ENCODE measurements at places on chromosomes 2 and 18.
A peak's percentile ranks its signal among the peaks of the same experiment; 100 is the strongest.

DNA sequence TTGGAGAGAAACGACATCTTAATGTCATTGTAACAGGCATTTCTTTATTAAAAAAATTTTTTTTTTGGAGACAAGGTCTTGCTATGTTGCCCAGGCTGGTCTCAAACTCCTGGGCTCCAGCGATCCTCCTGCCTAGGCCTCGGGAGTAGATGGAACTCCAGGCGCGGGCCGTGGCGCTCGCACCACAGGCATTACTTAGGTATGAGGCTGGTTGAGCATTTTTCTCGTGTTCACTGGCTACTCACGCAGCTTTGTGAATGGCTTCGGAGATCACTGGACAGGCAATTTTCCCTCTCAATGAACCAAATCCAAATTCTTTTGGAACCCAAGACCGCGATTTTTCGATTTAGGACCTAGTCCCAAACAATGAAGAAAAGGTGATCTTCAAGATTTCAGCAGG lies 795 bp upstream of the TCF7L1 start:
- H3K27ac ChIP-seq: no peak overlapping the region
- H3K4me3 ChIP-seq: peak overlapping the region; percentile 72
- peaks cover 56% of the 10 kb centered on the region for H3K27me3 ChIP-seq
- H3K4me1 ChIP-seq: peaks cover 8% of the 10 kb centered on the region
- DNase-seq: no peak

DNA sequence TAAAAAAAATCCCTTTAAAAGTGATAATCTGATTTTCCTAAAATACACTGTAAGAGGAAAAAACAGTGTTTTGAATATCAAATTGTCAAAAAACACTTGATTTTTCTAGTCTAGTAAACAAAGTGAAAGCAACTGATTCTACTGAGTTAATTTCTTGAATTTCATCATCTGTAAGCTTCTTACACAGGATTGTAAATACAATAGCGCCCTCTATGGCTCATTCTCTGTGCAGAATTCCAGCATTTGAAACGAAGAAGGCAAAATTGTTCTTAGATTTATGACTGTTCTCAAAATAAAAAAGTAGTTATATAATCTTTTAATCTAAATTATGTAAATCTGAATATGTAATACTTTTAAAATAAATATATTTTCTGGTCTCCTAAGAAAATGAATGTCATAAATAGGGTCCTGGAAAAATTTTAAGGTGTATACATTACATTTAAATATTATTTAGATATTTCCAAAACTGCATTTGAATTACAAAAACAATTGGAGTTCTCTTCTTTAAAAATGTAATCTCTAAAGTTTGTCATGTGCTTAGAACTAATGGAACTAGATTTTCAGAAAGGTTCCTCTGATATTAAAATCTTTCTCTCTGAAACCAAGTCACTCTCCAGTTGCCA lies 176.9 kb upstream of the MC4R start:
- DNase-seq: no peak
- no peaks in the 10 kb centered on the region for H3K36me3 ChIP-seq
- H3K27ac ChIP-seq: no peak overlapping the region
- no peak overlapping the region for H3K4me3 ChIP-seq
- no peaks in the 10 kb centered on the region for H3K27me3 ChIP-seq

- H3K36me3 ChIP-seq: peaks cover 34% of the 10 kb centered on the region
- no peaks in the 10 kb centered on the region for H3K4me1 ChIP-seq
- no peak for DNase-seq
- H3K4me3 ChIP-seq: no peak overlapping the region
- peaks cover 6% of the 10 kb centered on the region for H3K27me3 ChIP-seq
These were observed 9.8 kb upstream of the ZCCHC2 start for GRCh38 chr18:62512996-62513395.

- no peak for DNase-seq
- no peak overlapping the region for H3K4me3 ChIP-seq
- peaks cover 9% of the 10 kb centered on the region for H3K36me3 ChIP-seq
- H3K4me1 ChIP-seq: no peaks in the 10 kb centered on the region
- peaks cover 4% of the 10 kb centered on the region for H3K27me3 ChIP-seq
These were observed 25.3 kb downstream of the MMADHC start for GRCh38 chr2:149562324-149562723.

DNA sequence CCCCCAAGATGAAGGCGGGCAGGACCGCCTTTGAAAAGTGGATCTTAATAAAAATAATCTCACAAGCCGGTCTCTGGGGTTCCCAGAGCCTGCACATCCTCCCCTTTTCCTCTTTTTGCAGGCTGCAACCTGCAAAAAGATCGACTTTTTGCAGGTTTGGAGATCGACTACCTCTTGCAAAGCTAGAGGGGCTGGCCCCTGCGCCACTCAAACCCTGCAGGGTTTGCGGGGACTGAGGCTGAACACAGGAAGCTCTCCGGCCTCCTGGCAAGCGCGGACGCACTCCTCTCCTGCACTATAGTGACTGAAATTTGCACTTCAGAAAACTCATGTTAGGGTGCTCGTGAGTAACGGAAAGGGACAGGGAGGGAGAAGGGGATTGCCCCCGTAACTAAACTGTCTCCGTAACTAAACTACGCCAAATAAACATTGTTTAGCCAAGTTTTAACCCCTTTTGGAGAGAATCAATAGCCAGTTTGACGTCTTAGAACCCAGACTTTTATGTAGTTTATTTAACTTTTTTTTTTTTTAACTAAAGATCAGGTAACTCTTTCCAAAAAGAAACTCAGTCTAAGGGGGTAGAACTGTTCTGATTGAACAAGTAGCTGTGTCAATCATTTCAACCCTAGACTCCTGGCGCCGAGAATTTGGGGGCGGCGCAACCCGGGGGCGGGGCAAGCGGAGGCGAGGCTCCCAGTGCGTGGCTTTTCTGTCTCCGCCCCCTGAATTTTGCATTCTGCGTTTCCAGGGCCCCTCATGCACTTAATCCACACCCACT lies 2.5 kb downstream of the IGFBP5 start:
- peak; percentile 60 for DNase-seq
- H3K27ac ChIP-seq: peak overlapping the region; percentile 81
- no peaks in the 10 kb centered on the region for H3K36me3 ChIP-seq
- H3K4me1 ChIP-seq: peaks cover 27% of the 10 kb centered on the region
- H3K4me3 ChIP-seq: peak overlapping the region; percentile 86

DNA sequence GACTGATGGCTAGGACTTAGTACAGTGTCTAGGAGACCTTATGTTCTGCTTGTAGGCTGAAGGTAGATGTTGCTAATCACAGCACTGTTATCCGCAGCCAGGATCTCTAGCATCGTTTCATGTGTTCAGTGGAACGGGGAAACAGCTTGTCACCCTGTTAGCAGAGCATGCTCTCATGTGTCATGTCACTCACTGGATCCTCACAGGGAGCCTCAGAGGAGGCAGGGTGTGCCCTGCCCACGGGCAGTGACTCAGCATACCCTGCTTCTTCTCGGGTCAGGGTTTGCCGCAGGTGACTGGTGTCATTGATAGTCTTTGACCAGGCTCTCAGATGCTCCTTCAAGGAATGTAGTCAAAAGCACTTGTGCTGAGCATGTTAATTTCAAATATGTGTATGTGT lies 44.4 kb downstream of the RPIA start:
- peaks cover 20% of the 10 kb centered on the region for H3K4me1 ChIP-seq
- no peaks in the 10 kb centered on the region for H3K27me3 ChIP-seq
- DNase-seq: no peak
- H3K36me3 ChIP-seq: peaks cover 25% of the 10 kb centered on the region
- no peak overlapping the region for H3K27ac ChIP-seq
